ENCODE measurements at places on chromosomes 6 and 20. TPM values are rescaled to one million over a fixed set of nuclear protein-coding genes. Genes with fewer than 3 reads are reported as not detected.

IP6K3 gene
- total RNA-seq, result not detected

PPIL6 gene
- not detected for total RNA-seq

TINAG gene
- not detected for total RNA-seq

CLVS2 gene
- total RNA-seq, result not detected

SLC29A1 gene
- total RNA-seq, result 78.8 TPM

C6orf118 gene
- not detected for total RNA-seq

PTPRK gene
- total RNA-seq, result 51.7 TPM

- DNase-seq, result peak; percentile 29
Measured at GRCh38 chr6:96899019-96899418, 1.3 kb upstream of the NDUFAF4 start.

GRCh38 chr6:136696238-136696637, 96.0 kb downstream of the MAP3K5 start:
- DNase-seq, result no peak

DNA sequence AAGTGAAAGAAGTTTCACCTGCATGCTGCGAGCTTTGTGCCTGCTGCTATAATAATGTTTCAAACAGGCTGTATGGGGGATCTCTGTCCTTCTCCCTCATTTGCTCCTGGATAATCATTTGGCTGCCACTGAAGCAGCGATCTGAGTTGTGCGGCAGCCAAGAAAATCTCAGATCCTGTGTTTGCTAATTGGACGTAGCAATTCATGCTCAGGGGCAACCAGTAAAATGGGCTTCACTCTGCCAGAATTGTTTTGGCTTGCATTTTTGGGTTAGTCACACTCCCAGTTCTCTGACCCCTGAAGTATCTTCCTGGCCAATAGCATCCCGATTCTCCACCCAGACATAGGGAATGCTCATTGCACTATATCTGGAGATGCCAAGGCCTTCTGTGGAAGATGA, 13.7 kb upstream of the STXBP5 start:
- DNase-seq, result no peak

GRCh38 chr20:32969356-32970114, 34.7 kb downstream of the SUN5 start:
- DNase-seq, result no peak

DNA sequence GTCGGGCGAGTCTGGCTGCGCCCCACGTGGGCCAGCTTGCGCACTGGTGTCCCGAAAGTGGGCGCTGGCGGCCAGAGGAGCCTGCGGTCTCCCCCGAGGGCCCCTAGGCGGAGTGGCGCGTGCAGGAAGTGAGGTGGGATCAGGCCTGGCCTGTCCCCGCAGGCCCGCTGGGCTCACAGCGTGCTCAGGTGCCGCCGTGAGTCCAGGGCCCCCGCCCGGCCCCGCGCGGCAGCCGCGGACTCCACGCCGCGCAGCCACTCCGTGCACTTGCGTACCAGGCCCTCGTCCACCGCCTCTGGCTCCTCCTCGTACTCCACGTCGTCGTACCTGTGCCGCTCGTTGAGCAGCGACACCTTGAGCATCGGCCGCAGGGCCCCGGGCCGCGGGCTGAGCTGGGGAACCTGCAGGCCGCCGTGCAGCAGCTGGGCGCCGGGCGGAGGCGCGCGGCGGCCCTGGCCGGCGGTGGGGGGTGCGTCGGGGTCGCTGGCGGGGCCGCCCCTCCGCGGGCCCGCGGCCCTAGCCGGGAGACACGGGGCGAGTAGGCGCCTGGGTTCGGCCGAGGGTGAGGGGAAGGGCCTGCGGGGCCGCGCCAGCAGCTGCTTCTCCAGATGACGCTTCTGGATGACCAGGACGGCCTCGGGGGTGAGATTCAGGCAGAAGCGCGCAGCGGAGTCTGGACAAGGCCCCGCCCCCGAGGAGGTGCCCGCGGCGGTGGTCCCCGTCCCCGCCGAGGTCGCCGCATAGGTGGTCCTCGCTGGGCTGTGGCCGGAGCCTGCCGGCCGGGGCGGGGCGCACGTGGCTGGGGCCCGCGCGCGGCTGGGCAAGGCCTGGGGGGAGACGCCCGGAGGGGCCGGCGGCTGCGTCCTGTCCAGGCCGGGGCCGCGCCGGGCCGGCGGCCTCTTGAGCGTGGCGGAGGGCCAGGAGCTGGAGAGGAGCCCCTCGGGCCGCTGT, 835 bp downstream of the PRR18 start:
- no peak for DNase-seq

- no peak for DNase-seq
Measured at GRCh38 chr6:145090801-145091585, 644.3 kb downstream of the EPM2A start.

- DNase-seq, result no peak
Measured at GRCh38 chr20:36538026-36538722, 3.1 kb upstream of the MYL9 start.

DNA sequence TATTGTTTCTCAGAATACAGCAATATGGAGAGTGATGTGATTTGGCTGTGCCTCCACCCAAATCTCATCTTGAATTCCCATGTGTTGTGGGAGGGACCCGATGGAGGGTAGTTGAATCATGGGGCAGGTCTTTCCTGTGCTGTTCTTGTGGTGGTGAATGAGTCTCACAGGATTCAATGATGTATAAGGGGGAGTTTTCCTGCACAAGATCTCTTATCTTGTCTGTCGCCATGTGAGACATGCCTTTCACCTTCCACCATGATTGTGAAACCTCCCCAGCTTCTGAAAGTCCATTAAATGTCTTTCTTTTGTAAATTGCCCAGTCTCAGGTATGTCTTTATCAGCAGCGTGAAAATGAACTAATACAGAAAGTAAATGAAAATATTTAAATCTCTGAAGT, 234.8 kb upstream of the TENT5A start:
- peak; percentile 47 for DNase-seq

GRCh38 chr6:142820338-142821051, 124.5 kb downstream of the HIVEP2 start:
- DNase-seq, result peak; percentile 20

GRCh38 chr6:127403636-127404035, 55.6 kb downstream of the KIAA0408 start:
- no peak for DNase-seq

DNA sequence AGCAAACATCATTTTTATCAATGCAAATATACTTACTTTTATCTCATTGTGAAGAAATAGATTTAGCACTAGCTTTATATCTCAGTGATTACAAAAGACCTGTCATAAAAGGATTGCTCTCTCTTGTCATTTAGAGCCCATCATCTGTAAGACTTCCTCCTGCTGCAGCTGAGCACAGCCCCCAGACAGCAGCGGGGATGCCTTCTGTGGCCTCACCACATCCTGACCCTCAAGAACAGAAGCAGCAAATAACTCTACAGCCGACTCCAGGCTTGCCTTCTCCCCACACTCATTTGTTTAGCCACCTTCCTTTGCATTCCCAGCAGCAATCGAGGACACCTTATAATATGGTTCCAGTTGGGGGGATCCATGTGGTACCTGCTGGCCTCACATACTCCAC, 127.0 kb upstream of the EDN1 start:
- DNase-seq, result no peak

DNA sequence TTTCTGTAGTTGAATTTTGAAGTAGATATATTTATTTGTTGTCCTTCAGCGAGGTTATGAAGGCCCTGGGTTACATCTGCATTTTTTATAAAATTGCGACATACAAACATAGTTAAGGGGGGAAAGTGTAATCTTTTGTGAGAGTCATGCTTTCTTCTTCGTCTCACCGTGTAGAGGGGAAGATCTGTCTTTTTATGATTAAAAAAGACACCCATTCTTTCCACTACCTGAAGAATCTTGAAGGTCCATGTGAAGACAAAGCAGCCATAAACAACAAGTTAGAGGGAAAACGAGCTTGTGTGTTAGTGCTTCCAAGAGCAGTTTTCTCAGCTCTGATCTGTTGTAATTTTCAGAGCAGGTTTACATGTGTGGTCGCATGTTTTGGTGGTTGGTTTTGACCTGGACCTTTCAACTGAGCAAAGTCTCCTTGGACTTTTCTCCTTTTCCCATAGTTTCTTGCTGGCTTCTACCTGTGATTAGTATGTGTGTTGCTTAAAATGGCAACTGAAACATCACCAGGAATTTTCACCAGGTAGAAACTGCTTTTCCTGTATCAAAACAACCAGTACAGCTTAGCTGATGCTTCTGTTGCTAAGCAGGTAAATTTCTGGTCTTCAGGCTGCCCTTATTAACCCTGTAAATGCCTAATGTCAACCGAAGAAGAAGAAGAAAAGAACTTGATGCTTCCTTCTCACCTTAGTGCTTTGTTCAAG, 37.3 kb downstream of the RREB1 start:
- DNase-seq, result no peak

DNA sequence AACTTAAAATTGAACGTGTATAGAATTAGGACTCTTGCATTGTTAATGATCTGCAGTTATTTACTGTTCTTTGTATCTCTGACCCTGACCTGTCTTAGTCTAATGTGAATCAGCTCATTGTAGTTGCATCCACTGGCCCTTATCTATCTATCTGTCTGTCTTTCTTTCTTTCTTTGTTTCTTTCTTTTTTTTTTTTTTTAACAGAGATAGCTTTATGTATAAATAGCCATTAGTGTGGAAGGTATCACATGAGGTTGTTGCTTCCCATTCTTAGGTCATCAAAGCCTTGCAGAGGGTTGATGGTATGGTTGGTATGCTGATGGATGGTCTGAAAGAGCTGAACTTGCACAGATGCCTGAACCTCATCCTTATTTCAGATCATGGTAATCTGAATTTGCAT, 59.9 kb downstream of the ENPP1 start:
- DNase-seq, result no peak

DNA sequence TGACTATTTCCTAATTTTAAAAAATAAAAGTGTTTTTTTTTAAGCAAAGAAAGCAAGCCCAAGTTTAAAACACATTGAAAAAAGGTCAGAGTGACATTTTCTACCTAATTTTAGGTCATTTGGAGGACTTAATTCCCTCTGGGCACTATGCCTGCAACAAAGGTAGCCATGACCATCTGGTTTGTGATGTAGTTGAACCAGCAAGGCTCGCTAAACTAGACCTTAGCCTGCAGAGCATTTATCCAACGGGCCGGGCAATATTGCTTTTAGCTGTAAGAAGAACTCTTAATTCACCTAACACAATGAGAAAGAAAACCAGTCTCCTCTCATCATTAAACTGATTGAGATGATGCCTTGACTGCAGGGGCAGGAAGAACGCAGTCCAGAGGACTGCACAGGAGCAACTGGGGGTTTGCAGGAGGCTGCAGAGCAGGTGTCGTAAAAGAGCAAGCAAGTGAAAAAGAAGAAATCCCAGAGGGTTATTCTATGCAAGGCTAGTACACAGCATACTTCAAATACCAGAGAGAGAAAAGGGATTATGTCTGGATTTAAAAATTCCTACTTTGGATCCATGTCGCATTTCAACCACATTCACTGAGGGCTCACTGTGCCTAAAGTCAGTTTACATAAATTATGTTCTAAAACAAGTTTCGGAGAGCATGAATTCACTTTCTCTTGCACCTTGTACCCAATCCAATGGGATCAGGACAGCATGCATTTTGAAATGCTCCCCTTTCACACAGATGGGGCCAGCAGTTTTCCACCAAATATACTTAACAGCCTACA, 12.8 kb downstream of the TRAF3IP2 start:
- DNase-seq, result no peak

DNA sequence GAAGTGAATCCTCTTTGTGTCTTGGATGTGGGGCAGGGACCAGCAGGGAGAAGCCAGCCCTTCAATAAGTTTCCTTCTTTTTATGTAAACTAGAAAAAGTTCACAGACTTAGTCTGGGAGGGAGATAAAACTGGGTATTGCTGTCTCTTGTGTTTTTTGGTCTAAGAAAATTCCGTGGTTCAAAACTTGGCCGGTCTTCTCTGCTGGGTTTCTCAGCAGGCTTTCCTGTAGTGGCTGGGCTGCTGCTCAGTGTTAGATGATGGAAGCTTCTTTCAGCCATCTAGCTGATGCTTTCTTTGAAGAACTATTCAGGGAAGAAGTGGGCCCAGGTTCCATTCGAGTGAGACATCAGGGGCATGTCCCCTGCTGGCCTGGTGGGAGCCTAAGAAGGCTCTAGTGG, 70.7 kb upstream of the SCP2D1 start:
- no peak for DNase-seq

- DNase-seq, result no peak
Measured at GRCh38 chr6:72250664-72251063, 364.3 kb downstream of the RIMS1 start.

GRCh38 chr20:15922556-15922955, 650.7 kb downstream of the KIF16B start:
- DNase-seq, result no peak

DNA sequence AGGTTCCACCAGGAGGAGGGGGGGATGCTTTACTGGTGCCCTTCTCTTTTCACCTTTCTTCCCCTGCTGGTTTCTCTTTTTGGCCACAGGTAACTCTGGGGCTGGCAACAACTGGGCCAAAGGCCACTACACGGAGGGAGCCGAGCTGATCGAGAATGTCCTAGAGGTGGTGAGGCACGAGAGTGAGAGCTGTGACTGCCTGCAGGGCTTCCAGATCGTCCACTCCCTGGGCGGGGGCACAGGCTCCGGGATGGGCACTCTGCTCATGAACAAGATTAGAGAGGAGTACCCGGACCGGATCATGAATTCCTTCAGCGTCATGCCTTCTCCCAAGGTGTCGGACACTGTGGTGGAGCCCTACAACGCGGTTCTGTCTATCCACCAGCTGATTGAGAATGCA, 4.4 kb downstream of the TUBB1 start:
- DNase-seq, result no peak

GRCh38 chr20:38307371-38308046, 3.6 kb downstream of the BPI start:
- peak; percentile 25 for DNase-seq

DNA sequence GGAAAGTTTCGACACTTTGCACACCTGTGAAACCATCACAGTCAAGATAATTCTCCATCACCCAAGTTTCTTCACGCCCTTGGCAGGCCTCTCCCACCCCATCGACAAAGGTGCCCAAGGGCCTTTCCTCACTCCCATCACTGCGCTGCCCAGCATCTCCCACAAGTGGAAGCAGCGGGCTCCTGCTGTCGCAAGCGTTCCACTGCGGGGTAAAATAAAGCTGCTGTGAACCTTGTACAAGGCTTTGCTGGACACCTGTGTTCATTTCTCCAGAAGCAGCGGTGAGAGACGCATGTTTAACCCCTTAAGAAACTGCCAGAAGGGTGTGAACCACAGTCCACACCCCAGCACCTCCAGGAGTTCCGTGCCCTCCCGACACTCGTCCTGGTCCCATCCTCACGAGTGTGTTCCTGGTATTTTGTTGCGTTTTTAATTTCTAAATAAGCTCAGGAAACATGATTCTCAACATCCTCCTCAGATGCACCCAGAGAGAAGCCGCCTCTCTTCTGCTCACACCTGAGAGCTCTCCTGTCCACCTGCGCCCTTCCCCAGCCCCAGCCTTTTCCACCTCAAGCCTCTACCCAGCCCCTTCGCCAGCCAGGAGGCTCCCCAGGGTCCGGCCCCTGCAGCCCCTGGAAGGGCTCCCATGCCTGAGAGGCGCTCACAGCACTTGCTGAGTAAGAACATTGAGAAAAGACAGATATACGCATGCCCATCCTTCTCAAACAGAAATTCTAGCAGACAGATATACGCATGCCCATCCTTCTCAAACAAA, 97.5 kb downstream of the TAF4 start:
- no peak for DNase-seq

DNA sequence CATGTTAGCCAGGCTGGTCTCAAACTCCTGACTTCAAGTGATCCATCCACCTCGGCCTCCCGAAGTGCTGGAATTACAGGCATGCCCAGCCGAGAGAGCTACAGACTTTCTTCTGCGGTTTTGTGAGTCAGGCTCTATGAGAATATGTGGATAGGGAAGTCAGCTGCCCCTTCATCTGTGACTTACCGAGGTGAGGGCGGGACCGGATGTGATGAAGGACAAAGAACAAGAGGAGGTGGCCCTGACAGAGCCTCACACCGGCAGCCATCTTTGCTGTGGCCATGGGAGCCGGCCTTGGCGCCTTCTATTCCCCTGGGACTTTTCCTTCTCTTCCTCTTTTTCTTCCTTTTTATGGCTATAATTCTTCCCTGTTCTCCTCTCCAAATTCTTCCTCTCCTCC, 67.0 kb downstream of the IYD start:
- DNase-seq, result peak; percentile 95

All from HT1080 (cell line).